Glomerular endothelial cell (primary cell): ENCODE measurements at places on chromosomes 7 and 10.

GRCh38 chr10:55426138-55426537 lies 625.1 kb upstream of the PCDH15 start:
- DNase-seq, result no peak

DNA sequence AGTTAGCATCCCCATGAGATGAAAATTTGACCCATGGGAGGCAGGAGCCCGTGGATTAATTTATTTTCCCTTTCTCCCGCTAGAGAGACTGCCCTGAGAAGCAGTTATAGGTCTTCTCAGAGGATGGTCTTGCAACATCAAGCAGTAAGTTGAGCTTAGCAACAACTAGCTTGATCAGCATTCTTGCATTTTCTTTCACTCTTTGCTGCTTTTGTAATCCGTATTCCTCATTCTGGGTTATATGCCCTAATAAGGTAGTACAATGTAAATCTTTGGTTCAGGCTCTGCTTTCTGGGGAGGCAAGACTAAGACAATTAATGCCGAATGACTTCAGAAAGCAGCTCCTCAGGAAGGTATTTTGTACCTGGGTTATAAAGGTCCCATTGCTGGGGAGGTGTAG lies 146.8 kb downstream of the FZD1 start:
- no peak for DNase-seq

DNA sequence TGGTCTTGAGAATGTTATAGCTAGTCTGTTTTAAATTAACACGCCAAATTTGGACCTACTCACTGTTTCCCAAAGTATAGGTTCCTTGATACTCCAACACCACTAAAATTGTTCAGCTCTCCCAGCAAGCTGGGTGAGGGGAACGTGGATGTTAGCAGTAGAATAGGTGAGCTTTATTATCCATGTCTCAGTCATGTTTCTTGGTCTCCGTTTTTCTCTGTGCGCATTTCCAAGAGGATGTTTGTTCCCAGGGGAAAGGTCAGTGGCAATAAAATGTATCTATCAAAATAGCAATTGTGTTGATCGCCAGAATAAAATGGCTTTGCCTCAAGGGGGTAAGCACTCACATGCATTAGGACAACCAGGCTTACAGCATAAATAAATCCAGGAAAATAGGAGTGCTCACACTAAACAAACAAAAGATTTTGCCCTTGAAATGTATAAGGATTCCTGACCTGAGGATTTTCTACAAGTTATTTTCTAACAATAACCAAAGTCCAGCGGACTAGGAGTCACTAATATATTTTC lies 187.0 kb upstream of the C7orf33 start:
- no peak for DNase-seq

DNA sequence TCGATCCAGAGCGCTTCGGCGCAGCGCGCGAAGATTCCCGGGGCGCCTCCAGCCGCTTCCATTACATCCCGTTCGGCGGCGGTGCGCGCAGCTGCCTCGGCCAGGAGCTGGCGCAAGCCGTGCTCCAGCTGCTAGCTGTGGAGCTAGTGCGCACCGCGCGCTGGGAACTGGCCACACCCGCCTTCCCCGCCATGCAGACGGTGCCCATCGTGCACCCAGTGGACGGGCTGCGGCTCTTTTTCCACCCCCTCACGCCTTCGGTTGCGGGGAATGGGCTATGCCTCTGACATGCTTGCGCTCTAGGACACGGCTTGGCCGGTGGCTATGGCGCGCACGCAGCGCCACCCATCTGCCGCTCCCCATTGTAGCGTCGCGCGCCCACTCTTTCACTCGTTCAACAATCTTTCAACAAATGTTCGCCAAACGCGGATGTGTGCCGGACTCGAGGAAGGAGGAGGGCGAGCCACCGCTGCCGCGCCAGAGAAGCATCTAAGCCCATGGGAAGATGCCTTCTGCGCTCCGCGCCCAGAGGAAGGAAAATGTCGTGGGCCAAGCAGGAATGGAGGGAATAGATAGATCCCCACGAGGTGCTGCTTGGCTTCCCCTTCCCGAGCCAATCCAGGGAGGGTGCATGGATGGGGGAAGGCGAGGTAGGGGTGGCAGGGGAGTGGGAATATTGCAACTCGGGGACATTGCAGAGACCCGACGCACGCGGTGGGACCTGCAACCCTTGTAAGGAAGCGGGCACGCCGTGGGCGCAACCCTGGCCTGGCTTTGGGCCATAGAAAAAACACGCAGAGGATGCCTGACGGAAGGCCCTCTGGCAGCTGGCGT lies 5.1 kb upstream of the CYP26A1 start:
- DNase-seq, result no peak

- no peak for DNase-seq
These were observed 55.8 kb downstream of the NEURL1 start for GRCh38 chr10:103549349-103549685.
